Urothelium cell line (cell line): ENCODE measurements at places on chromosomes 16 and 17.
A peak's percentile ranks its signal among the peaks of the same experiment; 100 is the strongest.

DNA sequence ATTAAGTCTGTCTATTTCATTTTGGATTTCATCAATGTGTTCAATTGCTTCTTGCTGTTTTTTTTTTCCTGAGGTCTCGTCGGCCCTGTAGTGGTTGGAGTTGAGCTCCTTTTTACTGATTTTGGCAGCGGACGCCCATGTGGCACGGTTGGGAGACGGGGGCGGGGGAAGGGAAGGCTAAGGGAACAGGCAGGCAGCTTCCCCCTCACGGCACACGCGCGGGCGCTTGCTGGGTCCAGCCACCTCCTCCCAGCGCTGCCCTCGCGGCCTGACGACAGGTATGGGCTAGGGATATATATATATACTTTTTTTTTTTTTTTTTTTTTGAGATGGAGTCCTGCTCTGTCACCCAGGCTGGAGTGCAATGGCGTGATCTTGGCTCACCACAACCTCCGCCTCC lies 11.4 kb downstream of the HSF5 start:
- no peak for DNase-seq

GRCh38 chr17:38981636-38982035 lies 14.4 kb upstream of the FBXO47 start:
- no peak for DNase-seq

DNA sequence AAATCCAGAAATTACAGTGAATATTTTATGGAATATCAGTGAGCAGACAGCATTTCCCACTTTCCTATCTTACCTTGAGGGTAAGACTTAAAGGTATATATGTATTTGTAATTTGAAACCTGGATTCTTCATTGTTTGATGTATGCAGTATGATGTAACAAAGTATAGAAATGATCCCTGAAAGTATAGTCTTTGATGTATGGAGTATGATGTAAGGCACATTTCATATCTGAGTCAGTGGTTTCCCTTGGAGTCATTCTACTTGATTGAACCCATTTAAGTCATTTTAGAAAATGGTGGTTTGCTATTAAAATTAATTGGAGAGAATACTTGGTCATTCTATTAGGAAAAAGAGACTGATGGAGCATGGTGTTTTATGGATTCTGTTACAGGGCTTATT lies 10.1 kb downstream of the AMZ2 start:
- DNase-seq: no peak

- DNase-seq: no peak
Measured at GRCh38 chr17:61168506-61168905, 231.1 kb upstream of the TBX2 start.

DNA sequence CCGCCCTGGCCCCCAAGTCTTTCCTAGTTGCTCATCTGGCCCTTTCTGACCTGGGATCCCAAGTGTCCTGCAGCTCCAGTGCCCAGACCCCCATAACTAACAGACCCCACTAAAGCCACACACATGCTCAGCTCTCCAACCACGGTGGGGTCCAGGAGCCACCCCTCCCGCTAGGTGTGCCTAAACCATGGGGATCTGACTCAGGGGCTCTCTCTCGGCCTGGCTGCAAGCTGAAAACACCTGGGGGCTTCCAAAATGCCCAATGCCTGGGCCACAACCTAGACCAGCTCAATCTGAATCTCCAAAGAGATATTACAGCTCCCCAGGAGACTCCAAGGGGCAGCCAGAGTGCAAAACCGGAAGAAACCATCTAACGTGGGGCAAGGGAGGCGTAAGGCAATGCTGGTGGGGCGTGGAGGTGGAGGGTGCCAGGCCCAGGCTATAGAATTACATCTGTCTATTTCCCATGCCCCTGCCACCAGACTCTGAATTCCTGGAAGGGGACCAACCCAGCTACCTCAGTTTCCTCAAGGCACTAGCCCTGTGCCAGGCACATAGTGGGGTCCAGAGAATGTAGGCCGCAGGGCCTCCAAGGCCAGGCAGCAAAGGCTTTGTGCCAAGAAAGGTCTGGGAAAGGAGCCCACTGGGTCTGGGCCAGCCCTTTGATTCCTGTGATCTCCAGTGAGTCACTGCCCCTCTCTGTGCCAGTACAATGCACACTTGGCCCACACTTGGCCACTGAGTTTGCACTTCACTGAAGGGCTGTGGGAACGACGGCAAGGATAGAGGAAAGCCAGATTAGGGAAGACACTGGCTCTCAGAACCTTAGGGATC lies 3.3 kb downstream of the CD2BP2 start:
- no peak for DNase-seq

- no peak for DNase-seq
Measured at GRCh38 chr16:86814256-86814655, 235.9 kb downstream of the FOXL1 start.

GRCh38 chr16:70695331-70696070 lies 9.6 kb upstream of the MTSS2 start:
- DNase-seq: peak; percentile 68

DNA sequence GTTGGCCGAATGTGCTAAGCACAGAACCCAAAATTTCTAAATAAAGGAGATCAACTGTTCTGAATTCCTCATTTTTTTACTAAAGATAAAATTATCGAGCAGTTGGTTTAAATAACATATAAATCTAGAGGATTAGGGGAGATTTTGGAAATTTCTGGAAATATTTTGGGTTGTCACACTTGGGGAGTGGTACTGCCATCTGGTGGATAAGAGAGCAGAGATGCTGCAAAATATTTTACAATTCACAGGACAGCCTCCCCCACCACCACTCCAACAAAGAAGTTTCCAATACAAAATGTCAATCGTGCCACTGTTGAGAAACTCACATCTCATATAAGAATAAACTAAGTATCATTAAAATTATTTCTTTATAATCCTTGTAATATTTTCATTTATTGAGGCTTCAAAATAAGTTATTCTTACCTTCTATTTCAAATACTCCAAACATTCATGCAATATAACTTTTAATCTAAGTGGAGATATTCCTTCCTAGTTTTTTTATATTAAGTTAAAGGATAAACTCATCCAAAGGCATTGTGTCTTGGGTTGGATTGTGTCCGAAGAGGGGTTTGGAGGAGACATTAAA lies 17.0 kb upstream of the ABCA8 start:
- DNase-seq: peak; percentile 44

DNA sequence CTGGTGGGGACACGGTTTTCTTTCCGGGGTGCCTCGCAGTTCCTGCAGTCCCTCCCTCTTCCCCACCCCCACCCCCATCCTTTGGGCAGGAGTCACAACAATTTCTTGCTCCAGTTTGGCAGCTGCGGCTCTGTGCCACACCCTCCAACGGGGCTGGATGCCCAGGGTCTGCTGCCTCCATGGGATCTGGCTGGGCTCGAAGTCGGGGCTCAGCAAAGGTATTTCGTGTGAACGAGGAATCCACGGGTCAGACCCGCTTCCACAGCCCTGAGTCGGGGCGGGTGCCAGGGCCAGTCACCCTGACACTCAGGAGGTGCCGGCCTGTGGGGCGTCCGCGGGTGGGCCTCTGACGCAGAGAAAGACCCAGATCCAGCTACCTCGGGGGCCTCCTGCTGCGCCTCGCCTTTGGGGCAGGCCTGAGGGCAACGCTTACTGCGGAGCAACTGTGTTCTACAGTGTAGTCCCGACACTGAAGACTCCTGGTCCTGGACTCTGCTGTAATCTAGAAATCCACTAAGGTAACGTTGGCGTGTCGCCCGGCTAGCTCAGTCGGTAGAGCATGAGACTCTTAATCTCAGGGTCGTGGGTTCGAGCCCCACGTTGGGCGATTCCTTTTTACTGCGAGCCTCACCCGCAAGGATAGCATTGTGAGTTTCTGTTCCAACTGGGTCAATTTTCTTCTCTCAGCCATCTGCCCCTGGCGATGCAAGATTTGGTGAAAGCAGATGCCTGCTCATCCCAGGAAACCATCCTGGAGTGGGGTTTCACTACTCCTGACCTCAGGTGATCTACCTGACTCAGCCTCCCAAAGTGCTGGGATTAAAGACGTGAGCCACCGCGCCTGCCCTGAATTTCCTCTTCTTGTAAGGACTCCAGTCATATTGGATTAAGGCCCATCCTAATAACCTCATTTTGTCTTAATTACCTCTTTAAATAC lies 12.6 kb upstream of the OR1F1 start:
- DNase-seq: no peak

DNA sequence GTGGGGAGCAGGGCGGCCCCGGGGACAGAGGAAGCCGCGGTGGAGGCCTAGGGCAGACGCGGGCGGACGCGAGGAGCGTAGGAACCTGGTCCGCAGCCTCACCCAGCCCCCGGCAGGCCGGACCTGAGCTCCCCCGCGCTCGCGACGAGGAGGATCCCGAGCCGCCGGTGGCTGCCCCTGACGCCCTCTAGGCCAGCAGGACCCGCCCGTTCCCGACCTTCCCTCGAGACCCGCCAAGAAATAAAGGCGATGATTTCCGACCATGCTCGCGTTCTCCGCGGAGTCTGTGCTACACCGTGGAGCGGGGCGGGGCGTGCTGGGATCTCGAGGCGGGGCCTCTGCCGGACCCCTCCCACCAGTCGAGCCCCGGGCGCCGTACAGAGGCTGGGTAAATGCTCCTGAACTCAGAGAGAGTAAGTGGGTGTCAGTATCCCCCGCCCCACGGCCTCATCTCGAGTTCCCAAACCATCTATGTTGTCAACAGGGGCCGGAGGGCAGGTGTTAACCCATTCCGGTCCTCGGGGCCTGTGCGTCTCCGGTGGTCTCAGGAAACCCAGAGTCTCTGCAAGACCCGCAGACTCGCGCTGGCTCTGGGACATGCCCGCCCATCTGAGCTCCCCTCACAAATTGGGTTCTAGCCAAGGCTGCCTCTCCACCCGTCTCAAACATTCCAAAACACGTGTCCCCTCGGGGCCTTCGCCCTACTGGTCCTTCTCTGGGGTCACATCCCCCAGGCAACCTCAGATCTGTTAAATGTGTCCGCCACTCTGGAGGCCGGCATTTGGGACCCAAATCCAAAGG lies 13.7 kb downstream of the SYCE1L start:
- DNase-seq: peak; percentile 58

- peak; percentile 44 for DNase-seq
Measured at GRCh38 chr17:6254036-6254435, 180.9 kb downstream of the AIPL1 start.

- no peak for DNase-seq
Measured at GRCh38 chr17:44747566-44747965, 11.2 kb upstream of the ADAM11 start.

- DNase-seq: no peak
Measured at GRCh38 chr17:64157669-64158180, 27.8 kb upstream of the ERN1 start.

DNA sequence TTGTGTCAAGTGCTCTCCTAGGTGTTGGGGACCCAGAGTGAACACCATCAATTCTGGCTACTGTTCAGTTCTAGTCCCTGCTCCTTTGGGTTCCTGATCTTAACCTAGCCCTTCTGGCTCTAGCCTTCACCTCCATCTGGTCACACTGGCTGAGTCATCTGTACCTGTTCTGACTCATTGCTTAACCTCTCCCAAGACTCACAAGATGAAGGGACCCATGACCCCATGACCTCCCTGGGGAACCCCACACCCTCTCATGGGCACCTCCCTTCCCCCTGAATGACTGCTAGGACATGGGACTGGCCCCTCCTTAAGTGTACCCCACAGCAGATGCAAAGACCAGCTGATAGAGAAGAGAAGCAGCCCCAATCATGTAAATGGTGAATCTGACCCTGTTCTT lies 345.8 kb upstream of the CDH5 start:
- DNase-seq: peak; percentile 60

- no peak for DNase-seq
Measured at GRCh38 chr16:50065241-50065623, 538 bp upstream of the HEATR3 start.

DNA sequence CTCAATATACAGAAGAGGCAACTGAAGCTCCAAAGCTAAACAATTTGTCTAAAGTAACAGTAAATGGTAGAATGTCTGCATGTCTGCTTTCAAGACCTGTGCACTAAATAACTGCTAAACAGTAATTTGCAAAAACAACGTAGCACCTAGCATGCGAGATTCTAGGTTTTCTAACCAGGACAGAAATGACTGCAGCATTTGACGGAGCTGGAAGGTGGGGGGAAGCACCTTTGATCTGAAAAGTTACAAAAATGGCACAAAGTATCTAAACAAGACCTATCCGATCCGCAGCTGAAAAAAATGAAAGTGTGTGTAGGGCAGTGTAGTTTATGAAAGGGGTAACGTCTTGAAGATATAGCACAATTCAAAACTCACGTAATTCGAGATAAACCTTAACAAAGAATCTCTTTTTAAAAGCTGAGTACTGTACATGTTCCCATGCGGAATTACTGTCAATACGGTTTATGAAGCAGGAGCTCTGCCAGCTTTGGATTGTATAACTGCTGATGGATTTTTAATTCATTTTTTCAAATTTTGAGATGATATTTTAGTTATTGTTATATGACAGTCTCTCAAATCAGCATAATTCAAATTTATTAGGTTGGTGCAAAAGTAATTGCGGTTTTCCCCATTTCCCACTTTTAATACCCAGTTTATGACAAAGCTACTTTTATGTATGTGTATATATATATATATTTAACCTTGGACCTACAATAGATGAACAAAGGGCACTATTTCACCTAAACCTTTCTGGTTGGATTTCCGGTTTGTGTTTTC lies 1.2 kb upstream of the WIPI1 start:
- no peak for DNase-seq

DNA sequence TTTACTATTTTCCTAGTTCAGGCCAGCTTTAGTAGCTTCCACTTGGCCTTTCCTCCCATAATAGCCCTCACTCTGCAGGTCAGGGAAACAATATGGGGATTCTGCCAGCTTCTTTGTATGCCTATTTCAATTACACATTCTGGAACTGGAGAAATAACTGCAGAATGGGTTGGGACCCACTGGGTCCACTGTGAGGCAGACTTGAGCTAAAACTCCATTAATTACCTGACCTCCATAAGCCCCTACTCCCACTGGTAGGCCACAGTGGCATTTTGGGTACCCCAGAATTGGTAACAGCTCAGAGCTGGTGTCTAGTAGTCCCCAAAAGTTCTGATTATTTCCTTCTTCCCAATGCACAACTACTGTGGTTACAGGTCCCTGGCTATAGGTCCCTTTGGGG lies 16.7 kb upstream of the TENT4B start:
- no peak for DNase-seq

DNA sequence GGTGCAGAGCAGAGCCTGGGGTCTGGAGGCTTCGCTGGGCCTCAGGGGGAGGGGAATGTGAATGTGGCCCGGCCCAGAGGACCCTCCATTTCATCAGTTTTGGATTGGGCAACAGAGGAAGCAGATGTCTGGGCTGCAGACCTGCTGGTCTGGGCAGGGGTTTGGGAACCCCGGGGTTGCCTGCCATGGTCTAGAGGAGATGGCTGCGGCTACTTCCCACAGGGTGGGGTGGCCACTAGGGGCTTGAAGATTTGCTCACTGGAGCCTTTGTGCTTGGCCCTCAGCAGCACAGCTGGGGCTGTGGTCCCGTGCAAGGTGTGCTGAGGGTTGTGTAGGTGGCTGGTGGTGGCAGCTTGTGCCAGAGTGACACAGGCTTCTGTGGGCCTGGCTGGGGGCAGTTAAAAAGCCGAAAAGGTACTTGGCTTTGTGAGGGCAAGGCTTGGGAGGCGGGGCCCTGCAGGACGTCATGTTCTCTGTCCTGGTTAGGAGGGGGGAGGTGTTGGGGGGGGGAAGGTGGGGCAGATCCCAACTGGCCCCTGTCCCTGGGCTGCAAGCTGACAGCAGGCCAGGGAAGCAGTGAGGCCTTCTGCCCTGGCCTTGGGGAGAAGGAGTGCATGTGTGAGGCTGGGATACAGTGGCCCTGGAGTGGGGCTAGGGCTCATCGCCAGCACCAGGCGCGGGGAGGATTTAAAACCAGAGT lies 98.0 kb downstream of the KPNA2 start:
- no peak for DNase-seq

GRCh38 chr17:43998552-43998951 lies 5.9 kb upstream of the NAGS start:
- DNase-seq: no peak
